ENCODE measurements at places on chromosomes 5 and 9. TPM values are rescaled to one million over a fixed set of nuclear protein-coding genes. Genes with fewer than 3 reads are reported as not detected.

The C8G gene
- total RNA-seq: not detected

The ORM1 gene
- total RNA-seq: not detected

The PAPPA gene
- 3.4 TPM for total RNA-seq

The BHMT2 gene
- 50.5 TPM for total RNA-seq

The GFI1B gene
- not detected for total RNA-seq

The KLF4 gene
- 27.8 TPM for total RNA-seq

The PKD2L2 gene
- not detected for total RNA-seq

The FASTKD3 gene
- total RNA-seq: 12.0 TPM

The IFNB1 gene
- total RNA-seq: not detected

The SH3TC2 gene
- total RNA-seq: 0.83 TPM

The COL23A1 gene
- 76.6 TPM for total RNA-seq
